IMR-90 (cell line): ENCODE measurements at places on chromosomes 1 and 21. TPM values are rescaled to one million over a fixed set of nuclear protein-coding genes. Genes with fewer than 3 reads are reported as not detected.

Gene HPCAL4
- not detected in 2 replicates for total RNA-seq

Gene SGIP1
- 27.1 and 43.6 TPM in 2 replicates for total RNA-seq

- peak; percentile 67 for DNase-seq
Measured at GRCh38 chr1:12610305-12610935, 7.6 kb downstream of the DHRS3 start.

Gene SERTAD4
- total RNA-seq: under 0.01 TPM in 2 replicates

Gene RHOU
- total RNA-seq: 0.72 and 0.83 TPM in 2 replicates
